Activated gamma-delta T cell treated with anti-CD3 and anti-CD28 coated beads, Interleukin-2, amount 50 U/mL, for 16 hours (primary cell): ENCODE measurements at places on chromosomes 5 and 9.

- no peak for DNase-seq
Observed at GRCh38 chr9:136401173-136401922, 1.4 kb upstream of the SNAPC4 start.

DNA sequence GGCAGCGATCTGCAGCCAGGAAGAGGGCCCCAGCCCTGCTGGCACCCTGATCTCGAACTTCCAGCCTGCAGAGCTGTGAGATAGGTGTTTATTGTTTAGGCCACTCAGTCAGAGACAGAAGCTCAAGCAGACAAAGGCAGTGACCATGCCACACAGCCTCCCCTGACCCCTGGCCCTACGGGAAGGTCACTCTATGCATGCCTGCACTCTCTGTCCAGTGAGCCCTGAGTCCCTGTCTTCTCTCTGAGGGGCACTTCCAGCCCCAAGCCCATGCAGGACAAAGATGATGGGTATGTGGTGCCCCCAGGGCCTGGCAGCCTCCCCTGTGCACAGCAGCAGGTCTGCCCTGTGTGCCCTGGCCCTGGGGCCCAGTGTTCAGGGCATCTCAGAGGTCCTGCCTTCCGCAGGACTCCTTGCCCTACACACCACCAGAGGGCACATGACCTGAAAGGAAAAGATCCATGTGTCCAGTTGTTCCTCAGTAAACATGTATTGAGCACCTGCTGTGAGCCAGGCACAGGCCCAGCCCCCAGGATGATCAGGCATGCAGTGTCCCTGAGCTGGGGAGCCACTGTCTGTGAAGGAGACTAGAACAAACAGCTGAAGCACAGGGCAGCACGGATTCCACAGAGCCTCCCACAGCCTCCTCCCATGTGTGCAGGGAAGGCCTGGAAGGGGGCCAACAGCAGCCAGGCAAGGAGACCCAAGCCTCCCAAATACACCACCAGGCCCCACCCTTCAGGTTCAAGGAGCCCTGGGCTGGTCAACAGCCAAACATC, 109.3 kb downstream of the ATPSCKMT start:
- no peak for DNase-seq

- DNase-seq = no peak
Observed at GRCh38 chr5:138241688-138242571, 28.8 kb upstream of the CDC23 start.

GRCh38 chr9:126226991-126227936, 99.4 kb upstream of the MVB12B start:
- DNase-seq = no peak

- no peak for DNase-seq
Observed at GRCh38 chr5:15821506-15821905, 321.5 kb downstream of the FBXL7 start.

DNA sequence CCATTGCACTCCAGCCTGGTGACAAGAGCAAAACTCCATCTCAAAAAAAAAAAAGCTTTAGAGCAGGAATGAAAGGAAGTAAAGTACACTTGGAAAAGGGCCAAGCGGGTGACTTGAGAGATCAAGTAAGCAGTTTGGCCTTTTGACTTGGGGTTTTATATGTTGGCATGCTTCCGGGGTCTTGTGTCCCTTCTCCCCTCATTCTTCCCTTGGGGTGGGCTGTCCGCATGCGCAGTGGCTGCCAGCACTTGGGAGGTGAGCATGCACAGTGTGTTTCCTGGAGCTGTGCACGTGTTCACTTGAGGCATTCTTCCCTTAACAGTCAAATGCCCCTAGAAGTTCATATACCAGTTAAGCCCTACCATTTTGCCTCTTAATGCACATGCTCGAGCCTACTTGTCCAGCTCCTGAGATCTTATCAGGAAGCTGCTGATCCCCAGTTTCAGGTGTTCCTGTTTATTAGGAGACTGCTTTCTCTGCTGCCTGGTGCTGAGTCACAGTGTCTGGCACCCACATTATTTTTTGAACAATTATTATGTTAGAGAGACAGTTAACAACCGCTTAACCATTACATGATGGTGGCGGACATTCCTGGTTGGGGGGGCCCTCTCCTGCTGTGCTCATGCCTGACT, 32.6 kb upstream of the PRRC2B start:
- no peak for DNase-seq

DNA sequence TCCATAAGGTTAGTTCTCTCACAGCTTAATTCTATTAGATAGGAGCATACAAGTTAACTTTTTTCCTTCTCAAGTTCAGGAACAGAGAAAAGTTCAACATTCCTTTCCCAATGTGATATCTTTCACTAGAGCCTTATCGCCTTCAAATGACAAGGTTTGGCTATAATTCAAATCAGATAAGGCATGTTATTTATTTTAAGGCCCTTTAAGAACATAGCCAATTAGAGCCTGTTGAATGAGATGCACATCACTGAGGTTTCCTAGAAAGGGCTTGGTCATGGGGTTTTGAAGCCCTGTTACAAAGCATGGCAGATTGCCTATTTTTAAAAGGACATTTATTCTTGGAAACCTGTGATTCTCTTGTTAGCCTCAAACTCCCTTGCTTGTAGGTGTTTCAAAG, 123.4 kb downstream of the BASP1 start:
- DNase-seq = no peak

GRCh38 chr5:171865471-171865870, 79.9 kb downstream of the SMIM23 start:
- DNase-seq = no peak

GRCh38 chr5:83184534-83184933, 107.2 kb downstream of the XRCC4 start:
- DNase-seq = no peak

DNA sequence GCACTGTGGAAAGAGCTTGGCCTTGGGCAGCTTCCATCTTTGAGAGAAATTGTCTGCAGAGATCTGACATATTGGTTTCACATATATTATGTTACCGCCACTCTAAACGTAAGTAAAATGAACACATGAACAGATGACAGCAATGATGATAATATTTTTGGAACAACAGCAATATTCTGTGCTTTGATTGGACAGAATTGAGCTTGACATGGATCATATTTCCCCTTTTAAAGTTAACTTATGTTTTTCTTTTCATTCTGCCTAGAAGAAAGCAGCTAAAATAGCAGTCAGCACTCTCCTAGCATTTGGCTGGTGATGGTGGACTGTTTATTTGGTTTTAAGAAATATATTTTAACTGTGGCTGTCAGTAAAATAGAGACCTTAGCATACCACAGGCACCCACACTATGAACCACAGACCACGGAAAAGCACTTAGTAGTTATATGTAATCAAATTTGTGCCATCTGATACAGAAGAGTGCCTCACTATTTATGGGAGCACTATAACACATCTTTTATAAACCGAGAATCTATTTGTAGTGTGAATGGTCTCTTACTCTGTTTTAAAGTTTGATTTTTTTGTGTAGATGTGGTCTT, 1.8 kb upstream of the CFAP95 start:
- no peak for DNase-seq

DNA sequence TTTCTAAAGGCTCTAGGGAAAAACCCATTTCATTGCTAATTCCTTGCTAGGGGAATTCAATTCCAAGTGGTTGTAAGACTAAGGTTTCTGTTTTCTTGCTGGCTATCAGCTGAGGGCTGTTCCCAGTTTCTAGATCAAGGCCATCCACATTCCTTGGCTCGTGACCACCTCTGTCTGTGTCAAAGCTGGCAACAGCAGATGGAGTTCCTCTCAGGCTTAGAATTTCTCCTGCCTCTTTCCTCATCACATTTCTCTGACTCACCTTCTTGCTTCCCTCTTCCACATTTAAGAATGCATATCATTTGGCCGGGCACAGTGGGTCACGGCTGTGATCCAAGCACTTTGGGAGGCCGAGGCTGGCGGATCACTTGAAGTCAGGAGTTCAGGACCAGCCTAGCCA, 19.0 kb downstream of the DAB2IP start:
- DNase-seq = no peak

DNA sequence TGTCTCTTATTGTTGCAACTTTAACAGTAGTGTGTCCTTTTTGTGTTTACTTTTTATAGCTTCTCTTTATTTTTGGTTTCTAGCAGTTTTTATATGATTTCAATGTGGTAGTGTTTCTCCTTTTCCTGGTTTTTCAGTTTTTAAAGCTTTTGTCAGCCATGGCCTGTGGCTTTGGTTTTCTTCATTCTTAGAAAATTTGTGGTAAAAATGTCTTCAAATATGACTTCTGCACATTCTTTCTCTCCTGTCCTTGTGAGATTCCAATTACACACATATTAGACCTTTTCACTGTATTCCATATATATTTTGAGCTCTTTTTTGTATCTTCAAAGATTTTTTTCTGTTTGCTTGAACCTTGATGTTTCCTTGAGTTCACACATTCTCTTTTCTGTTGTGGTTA, 180.5 kb downstream of the CNTLN start:
- DNase-seq = no peak

- DNase-seq = no peak
Observed at GRCh38 chr9:34272101-34272541, 56.9 kb downstream of the KIF24 start.

DNA sequence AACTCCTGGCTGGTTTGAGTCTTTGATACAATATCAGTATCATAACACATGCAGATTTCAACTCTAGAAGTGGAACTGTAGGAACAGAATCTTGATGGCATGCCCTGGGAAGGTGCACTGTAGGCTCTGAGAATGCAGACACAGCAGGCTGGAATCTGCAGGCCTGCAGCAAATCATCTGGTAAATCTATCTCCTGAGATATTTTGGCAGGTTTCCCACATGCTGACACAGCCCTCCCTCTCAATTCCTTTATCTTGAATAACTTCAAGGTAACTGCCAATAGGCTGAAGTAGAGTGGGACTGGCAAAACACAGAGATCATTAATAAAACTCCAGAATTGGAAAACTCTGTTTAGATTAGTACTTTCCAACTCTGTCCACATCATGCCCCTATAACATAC, 177.8 kb upstream of the PCSK5 start:
- DNase-seq = no peak

DNA sequence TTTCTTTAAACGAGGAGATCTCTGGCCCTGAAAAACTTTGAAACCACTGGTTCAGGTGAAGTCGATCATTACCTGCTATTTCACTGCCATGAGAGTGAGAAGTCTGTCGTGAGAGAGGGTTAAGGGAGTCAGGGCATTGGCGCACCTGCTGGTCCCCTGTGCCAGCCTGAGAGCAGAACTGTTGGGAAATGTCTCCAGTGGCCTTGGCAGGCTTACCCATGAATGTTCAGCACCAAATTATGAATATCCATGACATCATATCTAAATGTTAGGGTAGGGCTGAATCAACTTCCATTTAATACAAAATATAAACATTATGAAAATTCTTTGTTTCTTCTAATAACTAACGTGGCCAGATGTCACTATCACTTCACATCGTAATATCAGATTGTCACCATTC, 379.3 kb downstream of the KDM4C start:
- no peak for DNase-seq

- no peak for DNase-seq
Observed at GRCh38 chr9:97905228-97905627, 17.1 kb downstream of the TRMO start.

- DNase-seq = no peak
Observed at GRCh38 chr5:67996596-67996995, 219.0 kb upstream of the PIK3R1 start.

DNA sequence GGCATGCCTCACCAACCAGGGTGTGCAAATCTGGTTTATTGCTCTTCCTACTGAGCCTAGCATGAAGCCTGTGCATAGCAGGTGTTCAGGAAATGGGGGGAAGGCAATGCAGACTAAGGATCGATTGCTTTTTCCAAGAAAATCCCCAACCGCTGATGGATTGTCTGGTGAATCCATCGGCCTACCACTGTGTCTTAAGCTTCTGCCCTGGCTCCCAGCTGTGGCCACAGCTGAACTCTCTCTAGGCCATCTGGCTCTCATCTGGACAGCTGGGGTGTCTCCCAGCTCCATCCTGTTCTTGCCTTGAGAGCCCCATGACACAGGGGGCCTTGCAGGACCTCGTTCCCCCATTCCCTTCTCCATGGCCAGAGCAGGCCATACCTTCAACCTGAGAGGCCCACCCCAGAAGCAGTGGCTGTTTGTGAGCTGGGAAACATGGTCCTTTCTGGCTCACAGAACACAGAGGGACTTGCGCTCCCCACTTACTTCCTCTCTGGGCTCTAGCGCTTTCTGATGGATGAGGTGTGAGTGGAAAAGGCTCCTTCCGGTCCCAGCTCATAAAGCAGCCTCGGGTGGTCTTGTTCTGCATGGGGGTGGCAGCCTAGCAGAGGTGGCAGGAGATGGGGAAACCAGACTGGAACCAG, 41.8 kb downstream of the COL27A1 start:
- DNase-seq = no peak

DNA sequence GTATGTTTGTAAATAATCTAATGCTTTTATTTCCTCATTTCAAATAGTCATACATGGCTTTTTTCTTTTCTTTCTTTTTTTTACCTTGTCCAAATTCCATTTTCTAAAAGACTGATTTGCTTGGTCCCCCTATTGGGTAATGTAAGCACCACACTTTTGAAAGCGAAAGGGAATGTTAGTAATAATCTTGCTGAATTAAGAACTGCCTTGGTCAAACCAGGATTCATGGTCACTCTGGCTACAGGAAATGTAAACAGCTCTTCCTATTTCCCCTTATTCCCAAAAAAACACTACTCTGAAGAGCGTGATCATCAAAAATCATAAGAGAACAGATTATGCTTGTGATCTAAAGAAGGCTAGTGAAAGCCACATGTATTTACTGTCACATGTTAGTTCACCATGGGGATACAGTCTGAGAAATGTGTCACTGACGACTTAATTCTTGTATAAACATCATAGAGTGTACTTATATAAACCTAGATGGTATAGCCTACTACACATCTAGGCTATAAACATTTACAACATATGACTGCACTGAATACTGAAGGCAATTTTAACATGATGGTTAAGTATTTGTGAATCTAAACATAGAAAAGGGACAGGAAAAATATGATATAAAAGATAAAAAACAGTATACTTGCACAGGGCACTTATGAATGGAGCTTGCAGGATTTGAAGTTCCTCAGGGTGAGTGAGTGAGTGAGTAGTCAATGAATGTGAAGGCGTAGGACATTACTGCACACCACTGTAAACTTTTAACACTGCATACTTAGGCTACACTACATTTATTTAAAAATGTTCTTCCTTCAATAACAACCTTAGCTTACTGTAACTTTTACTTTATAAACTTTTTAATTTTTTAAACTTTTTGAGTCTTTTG, 75.3 kb downstream of the HMGCR start:
- no peak for DNase-seq

DNA sequence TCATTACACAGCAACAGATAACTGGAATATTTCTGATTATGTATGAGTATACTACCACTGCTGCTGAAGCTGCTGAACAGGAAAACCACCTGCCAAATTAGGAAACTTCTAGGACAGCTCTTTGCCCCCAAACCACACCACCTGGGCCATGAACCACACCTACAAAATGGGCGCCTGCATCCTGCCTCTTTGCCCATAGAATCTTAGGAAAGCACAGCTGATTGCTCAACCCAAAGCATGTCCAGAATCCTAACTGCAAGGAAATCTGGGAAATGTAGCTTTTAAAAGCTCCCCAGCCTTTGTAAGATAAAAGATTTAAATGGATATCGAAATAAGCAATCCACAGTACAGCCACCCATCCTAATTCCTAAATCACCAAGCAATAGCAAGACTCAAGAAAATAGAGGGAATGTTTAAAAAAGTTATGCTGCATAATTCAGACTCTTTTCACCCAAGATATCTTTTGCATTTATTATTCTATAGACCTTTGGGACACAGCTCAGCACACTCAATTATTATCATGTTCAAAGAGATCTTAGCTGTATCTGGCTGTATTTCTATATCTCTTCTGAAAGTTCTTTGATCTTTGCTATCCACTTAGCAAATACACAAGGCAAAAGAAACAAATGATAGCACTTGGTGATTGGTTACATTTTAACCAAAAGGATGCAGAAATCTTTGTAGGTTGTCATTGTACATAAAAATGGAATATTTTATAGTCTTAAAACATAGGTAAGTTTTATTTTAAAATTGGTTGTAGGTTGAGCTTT, 6.8 kb upstream of the C9orf152 start:
- no peak for DNase-seq
